ENCODE measurements at places on chromosomes 6 and 20.

DNA sequence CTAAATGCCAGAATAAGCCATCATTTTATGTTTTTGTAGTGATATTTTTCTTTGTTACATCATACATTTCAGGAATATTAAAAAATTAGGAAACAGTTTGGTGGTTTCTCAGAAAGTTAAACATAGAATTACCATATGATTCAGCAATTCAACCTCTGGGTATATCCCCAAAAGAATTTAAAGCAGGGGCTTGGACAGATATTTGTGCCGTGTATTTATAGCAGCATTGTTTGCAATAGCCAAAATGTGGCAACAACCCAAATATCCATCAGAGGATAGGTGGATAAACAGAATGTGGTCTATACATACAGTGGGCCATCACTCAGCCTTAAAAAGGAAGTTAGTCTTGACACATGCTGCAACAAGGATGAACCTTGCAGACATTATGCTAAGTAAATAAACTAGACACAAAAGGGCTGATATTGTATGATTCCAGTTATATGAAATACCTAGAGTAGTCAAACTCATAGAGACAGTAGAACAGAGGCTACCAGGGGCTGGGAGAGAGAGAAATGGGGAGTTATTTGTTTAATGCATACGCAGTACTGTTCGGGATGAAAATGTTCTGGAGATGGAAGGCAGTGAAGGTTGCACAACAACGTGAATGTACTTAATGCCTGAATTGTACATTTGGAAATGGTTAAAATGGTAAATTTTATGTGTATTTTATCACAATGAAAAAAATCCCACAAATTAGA lies 18.9 kb upstream of the TRAF3IP2 start:
- no peak for DNase-seq

- DNase-seq: no peak
Measured at GRCh38 chr6:111600588-111601445, 4.9 kb downstream of the TRAF3IP2 start.

GRCh38 chr6:139436200-139436956 lies 61.9 kb upstream of the CITED2 start:
- no peak for DNase-seq

DNA sequence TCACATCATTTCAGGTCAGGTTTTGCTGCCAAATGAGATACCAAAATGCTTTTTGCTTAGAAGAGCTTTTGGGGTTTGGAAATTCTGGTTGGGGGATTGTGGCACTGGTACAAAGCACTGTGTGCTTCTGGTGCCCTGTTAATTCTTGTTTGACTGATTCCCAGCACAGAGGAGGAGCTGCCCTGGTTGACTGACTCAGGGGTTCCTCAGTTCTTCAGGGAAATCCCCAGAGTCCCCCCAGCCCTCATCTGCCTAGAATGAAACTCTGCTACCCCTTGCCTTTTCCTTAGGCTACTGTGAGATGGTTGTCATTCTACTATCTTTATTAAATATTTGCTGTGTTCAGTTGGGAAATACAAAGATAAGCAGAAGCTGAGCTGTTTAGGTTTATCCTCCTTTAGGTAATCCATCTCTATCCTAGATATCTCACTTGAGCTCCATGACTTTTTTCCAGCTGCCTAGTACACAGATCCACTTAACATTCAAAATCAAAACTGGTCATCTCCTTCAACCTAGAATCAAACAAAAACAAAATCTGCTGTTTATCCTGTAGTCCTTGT lies 24.9 kb upstream of the TSPYL1 start:
- no peak for DNase-seq

GRCh38 chr6:119328892-119329793 lies 20.4 kb downstream of the MAN1A1 start:
- no peak for DNase-seq

- DNase-seq: no peak
Measured at GRCh38 chr20:10784554-10785183, 110.9 kb upstream of the JAG1 start.

GRCh38 chr6:6315660-6316059 lies 4.8 kb downstream of the F13A1 start:
- DNase-seq: peak; percentile 86

DNA sequence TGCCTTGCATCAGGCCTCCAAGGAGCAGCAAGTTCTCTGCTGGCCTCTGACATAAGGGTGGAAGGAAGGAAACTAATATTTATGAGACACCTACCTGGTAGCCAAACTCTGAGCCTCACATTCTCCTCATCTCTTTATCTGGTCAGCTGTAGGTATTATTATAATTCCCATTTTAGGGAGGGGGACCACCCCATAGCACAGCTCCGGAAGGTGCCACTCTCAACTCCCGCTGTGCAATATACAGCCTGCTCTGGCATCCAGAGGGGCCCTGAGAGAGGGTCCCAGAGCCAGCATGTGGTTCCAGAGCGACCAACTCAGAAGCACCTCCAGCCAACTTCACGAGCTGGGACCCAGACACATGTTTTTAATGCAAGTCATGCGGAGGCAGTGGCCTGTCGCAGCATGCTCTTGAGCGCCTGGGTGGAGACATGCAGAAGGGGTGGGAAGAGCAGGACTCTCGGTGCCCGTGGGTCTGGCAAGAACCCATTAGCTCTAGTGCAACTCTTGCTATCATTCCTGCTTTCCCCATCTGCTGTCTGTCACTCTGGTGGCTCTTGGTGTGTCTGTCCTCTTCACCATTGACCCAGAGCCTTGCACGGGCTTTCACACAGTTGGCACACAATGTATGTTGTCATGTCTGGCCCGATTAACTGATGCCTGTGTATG lies 15.0 kb upstream of the MYMX start:
- DNase-seq: no peak

DNA sequence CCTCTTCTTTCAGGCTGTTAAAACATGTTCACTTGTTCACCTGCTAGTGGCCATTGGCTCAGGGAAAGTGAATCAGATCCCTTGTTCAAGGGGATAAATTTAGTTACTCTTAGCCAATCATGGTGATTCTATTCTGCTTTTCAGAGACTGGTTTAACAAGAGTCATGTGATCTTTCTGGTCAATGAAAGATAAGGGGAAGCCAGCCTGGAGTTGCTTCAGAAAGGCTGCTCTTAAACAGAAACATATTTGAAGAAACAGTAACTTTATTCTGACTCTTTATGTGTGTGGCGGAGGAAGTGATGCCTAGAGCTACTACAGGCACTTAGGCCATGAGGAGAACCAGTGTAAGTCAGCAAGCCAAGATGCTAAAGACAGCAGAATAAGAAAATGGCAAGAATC lies 28.1 kb upstream of the AHI1 start:
- no peak for DNase-seq

DNA sequence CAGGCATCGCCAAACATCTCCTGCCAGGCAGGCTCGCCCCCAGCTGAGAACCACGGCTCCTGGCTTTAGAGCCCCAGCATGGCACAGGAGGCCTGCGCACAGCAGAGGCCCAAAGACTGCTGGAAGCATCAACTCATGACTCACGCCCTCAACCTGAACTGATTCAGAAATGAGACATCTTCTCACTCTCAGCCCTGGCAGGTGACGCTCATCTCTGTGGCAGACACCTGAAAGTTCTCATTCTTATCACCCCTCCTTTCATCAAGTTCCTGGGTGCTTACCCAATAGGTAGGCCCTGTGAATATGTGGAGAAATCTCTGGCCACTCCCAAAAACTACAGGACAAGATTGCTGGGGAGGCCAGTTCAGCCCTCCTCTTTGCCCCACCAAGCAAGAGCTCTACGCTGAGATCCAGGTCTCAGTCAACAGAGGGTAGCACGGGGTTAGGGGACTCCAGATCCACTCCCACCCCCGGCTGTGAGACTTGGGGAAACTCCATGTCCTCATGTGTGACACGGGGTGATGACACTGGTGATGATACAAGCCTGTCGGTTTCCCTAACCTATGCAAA lies 11.3 kb downstream of the NFATC2 start:
- DNase-seq: no peak

- no peak for DNase-seq
Measured at GRCh38 chr6:169316651-169317050, 63.0 kb upstream of the THBS2 start.

- DNase-seq: peak; percentile 58
Measured at GRCh38 chr6:13767121-13767808, 47.1 kb downstream of the MCUR1 start.

DNA sequence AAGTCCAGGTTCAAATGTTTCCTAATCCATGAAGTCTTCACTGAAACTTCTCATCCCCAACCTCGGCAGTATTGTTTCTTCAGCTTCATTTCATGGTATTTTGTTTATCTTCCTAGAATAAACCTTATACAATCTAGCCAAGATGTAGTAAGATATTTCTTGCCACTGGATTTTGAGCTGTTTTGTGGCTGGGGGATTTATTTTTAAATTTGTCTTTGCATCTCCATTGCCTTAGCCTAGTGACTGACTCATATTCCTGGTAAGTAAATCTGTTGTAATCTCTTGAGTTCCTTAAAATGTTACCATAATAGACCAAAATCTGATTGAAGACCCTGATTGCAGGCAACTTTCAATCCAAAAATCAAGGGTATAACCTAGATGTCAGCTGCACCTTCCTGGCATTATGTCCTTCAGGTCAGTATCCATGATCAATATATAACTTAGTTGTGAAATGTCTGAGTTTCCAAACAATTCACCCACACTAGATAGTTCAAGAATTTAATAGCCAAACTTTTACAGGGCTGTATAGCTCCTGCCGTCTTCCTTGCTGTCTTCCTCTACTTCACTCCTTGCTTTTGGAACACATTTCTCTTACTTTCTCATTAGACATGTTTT lies 4.7 kb upstream of the TRMT11 start:
- no peak for DNase-seq

- no peak for DNase-seq
Measured at GRCh38 chr6:139081471-139081870, 52.9 kb downstream of the ABRACL start.

- DNase-seq: no peak
Measured at GRCh38 chr6:30175765-30176164, 12.4 kb downstream of the TRIM15 start.

DNA sequence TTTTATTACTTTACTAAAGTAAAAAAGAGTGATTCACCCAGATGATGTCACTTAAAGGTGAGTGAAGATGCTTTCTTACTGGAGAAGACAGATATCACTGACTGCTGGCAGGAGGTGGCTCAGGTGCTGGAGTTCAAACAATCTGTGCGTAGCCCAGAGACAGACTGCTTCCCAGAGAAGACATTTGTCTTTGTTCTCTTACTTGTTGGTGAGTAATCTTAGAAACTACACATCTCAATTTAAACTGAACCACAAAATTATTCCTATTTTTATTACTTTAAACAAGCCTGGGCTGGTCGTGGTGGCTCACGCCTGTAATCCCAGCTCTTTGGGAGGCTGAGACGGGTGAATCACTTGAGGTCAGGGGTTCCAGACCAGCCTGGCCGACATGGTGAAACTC lies 92.2 kb downstream of the CEP162 start:
- DNase-seq: no peak

GRCh38 chr6:4346659-4347333 lies 211.4 kb upstream of the ECI2 start:
- peak; percentile 58 for DNase-seq

- no peak for DNase-seq
Measured at GRCh38 chr20:43052532-43052931, 137.2 kb downstream of the PTPRT start.

- DNase-seq: no peak
Measured at GRCh38 chr20:24560571-24561491, 91.4 kb downstream of the SYNDIG1 start.

GRCh38 chr6:153831350-153832078 lies 207.5 kb upstream of the OPRM1 start:
- DNase-seq: no peak

DNA sequence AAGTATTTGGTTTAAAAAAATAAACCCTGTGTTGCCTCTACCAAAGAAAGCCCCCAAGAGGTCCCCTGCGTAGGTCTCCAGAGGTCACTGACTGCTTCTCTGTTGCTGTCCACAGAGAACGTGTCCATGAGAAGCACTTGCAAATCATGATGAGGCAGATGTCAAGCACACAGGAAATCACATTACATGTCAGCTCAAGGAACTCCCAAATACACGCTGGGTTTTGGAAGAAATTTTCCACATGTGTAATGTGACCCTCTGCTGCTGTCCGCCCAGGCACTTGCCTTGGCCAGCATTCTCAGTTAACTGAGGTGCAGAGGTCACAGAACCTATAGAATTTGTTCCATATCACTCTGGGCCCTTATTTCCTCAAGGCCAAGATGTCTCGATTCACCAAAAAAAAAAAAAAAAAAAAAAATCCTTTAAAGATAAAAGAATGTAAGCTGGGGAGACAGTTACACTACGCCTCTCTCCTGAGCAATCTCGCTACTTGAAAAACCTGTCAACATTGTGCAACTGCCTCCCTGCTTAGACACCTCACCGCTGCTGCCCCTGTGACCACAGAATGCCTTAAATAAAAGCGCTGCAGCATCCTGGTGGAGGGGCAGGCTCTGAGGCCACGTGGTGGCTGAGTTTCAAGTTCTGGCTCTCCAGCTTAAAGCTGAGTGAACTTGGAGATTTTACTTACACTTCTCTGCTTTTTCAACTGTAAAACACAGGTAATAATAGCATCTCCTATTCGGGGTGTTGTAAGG lies 42.3 kb downstream of the SLC22A23 start:
- no peak for DNase-seq

GRCh38 chr6:23989885-23990533 lies 136.0 kb upstream of the NRSN1 start:
- no peak for DNase-seq

- no peak for DNase-seq
Measured at GRCh38 chr20:22449188-22449973, 135.0 kb downstream of the FOXA2 start.

DNA sequence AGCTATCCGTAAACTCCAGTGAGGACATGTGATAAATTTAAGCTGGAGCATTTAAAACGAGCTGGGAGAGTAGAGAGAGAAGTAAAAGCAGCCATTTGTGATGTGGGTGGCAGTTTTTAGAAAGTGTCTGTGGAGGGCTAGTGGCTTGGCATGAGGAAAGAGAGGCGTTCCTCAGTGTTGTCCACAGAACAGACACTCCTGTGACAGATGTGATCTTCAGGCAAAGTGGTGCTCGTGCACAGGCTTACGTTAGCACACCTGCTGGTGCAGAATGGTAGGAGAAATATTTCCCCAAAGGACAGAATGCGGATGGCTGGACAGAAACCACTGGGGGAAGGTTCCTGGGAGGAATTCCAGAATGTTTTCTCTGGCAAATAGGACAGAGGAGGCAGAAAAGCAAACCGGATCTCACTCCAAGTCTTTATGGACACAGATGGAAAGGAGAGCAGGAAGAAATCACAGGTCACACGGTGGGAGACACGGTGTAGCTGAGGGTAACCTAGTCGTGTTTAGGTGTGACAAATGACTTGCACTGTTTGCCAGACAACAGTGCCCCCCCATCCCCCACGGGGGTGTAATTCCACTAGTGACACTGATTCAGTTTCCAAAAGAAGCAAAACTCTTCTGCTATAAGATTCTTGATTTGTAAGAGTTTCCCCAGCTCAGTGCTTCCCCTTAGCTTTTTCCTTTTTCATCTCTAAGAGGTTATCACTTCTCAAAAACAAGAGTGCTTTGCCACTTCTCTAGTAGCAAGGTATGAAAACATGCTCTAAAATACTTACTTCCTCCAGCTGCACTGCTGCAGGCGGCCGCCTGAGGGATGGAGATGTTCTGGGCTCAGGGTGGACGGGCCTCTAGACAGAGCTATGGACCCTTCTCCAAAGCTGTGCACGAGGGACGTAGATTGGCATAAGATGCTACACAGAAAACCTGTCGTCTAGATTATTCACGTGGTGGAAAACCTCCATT lies 293.2 kb downstream of the QKI start:
- DNase-seq: no peak

- DNase-seq: no peak
Measured at GRCh38 chr6:119768201-119768600, 418.6 kb upstream of the MAN1A1 start.

- no peak for DNase-seq
Measured at GRCh38 chr6:127176146-127176545, 57.7 kb downstream of the RSPO3 start.
